ENCODE measurements at places on chromosomes 12 and 14. TPM values are rescaled to one million over a fixed set of nuclear protein-coding genes. Genes with fewer than 3 reads are reported as not detected.

LHX5 gene
- not detected for total RNA-seq

DNA sequence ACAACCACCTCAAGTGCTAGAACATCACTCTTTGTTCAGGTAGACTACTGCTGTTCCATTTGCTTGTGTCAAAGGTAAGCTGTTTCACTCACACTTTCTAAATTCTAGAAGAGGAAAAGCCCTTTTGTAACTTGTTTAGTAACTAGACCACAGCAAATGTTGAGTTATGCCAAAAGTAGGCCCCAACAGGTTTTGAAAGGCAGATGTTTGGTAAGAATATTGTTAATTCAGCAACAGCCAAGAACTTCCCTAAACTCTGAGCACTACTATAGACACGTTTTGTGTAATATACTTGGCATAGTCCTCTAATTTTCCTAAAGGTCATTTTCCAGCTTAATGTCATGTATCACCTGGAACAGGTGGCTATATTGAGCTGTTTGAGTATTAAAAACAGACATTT lies 79.0 kb downstream of the DCAF5 start:
- H3K36me3 ChIP-seq: peaks cover 13% of the 10 kb centered on the region
- DNase-seq: no peak
- no peak overlapping the region for H3K4me3 ChIP-seq
- no peaks in the 10 kb centered on the region for H3K27me3 ChIP-seq

DNA sequence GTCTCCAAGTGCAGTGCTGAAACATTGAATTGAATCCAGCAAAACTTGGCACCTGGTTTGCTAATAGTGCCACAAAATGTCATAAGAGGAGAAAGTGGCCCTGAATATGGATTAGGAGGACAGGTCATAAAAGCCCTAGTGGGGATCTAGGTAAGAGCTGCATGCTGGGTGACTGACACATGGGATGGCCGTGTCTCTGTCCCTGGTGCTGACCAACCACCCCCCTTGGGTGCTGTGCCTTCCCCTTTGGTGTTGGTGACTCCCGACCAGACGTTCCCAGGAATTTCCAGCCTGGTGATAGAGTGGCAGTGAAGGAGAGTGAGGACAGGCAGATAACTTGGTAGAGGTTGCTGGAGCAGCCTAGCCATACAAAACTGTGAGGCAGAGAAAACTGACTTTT lies 142.8 kb downstream of the VRK1 start:
- peaks cover 2% of the 10 kb centered on the region for H3K4me1 ChIP-seq
- DNase-seq: no peak
- no peak overlapping the region for H3K4me3 ChIP-seq

HOXC6 gene
- not detected for total RNA-seq

DNA sequence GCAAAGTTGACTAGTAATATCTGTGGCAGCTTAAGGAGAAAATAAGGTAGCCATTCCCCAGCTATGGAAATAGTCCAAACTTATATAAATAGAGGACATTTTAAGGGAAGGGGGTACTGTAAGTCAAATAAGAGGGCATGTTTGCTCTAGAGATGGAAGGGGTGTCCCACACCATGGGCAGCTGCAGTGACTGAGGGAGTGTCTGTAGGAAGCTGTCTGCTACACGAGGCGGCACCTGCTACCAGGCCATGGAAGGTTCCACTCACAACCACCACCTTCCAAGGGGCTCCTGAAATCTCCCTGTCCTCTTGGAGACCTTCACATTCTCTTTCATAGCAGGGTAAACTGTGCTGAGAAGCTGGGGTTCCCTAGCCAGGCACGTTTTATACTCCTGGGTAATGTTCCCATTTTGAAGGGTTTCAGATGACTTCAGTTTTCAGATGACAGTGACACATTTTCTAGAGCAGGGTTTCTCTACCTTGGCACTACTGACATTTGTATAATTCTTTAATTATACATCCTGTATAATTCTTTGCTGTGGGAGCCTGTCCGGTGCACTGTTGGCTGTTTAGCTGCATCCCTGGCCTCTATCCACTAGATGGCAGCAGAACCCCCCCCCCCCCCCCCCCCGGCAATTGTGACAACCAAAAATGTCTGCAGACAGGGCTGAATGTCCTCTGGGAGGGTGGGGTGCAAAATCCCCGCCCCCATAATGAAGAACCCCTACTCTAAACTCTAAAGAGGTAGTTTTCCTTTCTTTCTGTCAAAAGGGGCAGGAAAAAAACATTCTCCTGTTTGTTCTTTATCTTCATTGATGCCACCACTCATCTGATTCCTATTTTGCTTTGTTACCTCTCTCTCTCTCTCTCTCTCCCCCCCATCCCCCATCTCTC lies 11.6 kb upstream of the SMCO2 start:
- no peaks in the 10 kb centered on the region for H3K27me3 ChIP-seq
- DNase-seq: no peak
- H3K27ac ChIP-seq: no peak overlapping the region
- H3K4me3 ChIP-seq: no peak overlapping the region
- no peaks in the 10 kb centered on the region for H3K36me3 ChIP-seq
- H3K4me1 ChIP-seq: no peaks in the 10 kb centered on the region

DNA sequence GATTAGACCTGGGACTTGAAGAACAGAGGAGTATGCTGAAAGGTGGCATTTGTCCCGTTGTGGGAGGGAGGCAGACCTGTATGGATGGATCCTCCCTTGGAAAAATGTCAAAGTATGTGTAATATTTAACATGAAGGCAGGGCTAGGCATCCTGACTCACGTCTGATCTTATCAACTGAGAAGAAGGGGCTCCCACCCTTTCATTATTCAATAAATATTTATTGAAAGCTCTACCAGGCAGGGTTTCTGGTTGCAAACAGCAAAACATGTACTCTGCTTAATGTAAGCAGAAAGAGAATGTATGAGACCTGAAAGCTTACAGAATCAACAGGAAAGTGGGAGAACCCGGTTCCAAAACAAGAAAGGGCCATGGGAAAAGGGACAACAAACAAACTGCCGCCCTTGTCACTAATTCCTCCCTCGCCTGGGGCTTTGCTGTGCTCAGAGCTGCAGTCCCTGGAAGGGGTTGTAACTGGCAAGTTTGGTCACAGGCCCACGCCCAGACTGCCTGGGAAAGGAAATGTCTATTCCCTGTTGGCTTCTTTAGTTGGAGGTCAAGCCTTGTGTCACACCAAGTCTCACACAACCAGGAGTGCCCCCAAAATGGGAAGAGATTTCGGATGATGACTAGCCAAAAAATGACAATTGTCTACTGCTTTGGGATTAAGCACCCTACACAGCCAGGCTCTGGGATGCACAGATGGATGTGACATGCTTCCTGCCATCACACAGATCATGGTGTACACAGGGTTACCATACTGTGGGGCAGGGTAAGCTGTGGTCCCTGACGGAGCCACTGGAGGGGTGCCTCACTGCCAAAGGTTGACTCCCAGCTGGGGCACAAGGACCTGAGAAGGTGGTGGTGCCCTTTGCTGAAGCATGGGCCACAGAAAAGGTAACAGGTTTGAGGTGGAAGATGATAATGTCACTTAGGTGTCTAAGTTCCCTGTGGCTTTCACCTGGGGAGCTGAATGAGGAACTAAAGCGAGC lies 36.8 kb downstream of the RAB35 start:
- peaks cover 13% of the 10 kb centered on the region for H3K4me1 ChIP-seq
- H3K27ac ChIP-seq: no peak overlapping the region
- no peaks in the 10 kb centered on the region for H3K27me3 ChIP-seq
- no peaks in the 10 kb centered on the region for H3K36me3 ChIP-seq

CLEC4A gene
- 2.1 TPM for total RNA-seq

DNA sequence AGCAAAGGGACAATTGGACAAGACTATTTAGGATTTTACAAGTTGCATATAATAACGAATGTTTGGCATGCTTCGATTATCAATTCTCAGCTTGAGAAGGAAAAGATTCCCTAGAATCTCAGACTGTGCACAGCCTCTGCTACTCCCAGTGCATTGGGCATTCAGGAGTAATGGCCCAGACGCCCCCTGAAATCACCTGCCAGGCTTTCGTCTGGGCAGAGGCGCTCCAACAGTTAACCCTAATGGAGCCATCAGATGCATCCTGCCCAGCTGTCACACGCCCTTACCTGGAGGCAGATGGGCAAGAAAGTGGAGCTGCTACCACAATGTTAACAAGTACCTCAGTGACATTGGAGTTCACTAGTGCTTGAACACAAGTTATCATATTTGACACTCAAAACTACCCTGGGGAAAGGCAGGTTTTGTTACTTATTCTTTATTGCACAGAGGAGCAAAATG lies 927 bp upstream of the LRP6 start:
- H3K27ac ChIP-seq: no peak overlapping the region
- peaks cover 18% of the 10 kb centered on the region for H3K4me1 ChIP-seq
- DNase-seq: no peak

DNA sequence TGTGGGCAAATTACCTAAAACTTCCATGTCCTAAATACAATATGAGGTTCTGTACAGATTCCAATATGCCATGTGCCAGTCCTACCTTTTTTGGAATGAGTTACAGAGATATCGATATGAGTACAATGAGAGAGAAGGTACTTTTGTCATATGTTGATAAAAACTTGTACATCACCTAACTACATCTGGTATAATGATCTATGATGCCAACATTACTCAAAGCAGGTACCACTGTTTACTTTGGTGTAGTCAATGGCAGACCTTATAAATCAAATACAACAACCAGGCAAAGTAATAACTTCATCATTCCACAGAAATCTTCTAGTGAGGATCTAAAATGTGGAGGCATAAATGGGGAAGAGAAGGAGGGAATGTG lies 12.7 kb downstream of the TEP1 start:
- no peak overlapping the region for H3K27ac ChIP-seq
- H3K4me1 ChIP-seq: no peaks in the 10 kb centered on the region
- no peak for DNase-seq
- peaks cover 47% of the 10 kb centered on the region for H3K36me3 ChIP-seq

DNA sequence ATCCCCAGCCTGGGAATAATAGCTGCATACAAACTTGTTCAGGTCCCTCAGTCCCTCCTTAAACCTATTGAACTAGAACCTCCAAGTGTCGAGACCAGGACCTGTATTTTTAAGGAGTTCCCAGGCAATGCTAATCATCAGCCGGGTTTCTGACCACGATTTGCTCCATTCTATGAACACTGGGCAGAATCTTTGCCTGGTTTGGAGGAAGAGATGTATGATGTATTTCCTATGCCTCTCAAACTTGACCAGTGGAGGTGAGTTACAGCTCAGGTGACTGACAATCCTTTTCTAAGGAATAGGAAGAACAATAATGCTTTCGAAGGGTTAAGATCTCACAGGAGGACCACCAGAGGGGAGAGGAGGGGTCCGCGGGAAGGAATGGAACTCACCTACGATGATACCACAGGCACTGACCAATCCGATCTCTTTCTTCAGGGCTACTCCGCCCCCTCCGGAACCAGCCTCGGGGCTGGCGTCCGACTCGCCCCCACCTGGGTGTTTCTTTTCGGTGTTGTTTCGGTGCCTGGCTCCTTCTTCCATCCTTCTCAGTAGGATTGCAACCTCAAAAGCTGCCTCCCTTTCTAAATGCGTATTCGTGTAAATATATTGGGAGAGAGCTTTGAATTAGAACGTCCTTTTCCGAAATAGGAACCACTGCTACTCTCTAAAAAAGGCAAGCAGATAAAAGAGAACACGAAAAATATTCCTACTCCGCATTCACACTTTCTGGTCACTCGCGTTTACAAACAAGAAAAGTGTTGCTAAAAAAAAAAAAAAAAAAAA lies 895 bp downstream of the SLC7A8 start:
- no peak overlapping the region for H3K27ac ChIP-seq
- H3K27me3 ChIP-seq: peaks cover 15% of the 10 kb centered on the region
- peaks cover 16% of the 10 kb centered on the region for H3K4me1 ChIP-seq
- DNase-seq: peak; percentile 27
- no peaks in the 10 kb centered on the region for H3K36me3 ChIP-seq
- H3K4me3 ChIP-seq: peak overlapping the region; percentile 26

DNA sequence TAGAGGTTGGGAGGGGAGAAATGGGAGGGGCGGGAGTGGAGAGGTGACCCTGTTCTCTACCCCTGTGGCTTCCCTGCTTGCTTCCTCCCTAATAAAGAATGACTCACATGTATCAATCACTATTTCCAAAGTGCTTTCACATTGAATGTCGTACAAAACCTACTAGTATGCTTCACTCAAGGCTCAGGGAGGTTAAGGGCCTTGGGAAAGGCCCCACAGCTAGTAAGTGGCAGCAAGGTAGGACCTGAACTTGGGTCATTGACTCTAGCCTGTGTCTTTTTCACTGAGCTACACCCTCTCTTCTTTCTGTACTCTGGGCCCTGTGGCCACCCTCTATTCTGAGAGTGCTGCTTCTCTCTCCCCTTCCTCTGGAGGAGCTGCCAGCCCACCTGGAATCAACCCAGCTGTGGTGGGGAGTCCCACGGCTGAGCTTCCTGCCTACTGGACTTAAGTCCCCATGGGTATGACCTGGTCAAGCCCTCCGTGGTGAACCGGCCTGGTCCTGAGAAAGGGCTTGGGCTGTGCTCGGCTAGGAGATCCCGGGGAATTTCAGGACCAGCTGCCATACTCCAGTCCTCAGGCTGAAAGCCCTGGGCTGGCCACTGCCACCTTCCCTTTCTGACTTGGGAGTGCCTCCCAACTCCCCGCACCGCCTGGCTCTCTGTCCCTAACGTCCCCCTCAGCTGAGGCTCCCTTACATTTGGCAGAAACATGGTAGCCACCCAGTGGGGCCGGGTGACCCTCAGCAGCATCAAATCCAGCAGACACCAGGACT lies 13.0 kb downstream of the SLC48A1 start:
- H3K36me3 ChIP-seq: peaks cover 78% of the 10 kb centered on the region
- no peak overlapping the region for H3K4me3 ChIP-seq
- H3K4me1 ChIP-seq: no peaks in the 10 kb centered on the region

DNA sequence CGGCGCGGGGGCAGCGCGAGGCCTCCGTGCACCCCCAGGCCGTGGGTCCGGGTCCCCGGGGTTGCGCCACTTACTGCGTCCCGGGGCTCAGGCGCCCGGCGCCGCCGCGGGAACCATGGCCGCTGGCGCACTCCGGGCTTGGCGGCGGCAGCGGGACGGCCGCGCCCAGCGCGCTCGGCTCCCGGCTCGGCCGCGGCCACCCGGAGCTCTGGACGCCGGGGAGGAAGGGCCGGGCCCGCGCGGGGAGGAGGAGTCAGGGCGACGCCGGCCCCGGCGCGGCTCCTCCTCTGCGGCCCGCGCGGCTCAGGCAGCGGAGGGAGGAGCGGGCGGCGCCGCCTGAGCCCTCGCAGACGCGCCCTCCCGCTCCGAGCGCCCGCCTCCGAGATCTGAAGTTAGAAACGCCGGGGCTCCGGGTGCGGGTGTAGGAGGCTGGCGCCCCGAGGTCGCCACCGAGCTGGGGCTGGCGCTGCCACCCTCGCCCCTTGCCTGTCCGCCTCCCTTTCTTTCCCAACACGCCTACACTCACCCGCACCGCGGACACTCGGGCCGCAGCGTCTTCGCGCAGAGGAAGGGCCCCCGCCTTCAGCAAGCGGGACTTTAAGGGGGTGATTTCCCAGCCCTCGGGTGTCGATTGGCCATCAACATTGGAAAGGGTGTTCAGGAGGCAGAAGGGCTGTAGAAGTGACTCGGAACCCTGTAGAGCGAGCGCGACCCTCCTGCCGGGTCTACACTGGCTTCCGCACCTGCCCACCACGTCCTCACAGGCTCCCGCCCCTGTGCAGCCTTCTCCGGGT lies at the start of gene NIN:
TSS of gene NIN (minus strand) at position 231 of the 794 bp plus-strand sequence. CDS start 9,106 bp downstream, outside the sequence.
- H3K27me3 ChIP-seq: no peaks in the 10 kb centered on the region
- H3K36me3 ChIP-seq: no peaks in the 10 kb centered on the region
- peak within 1 kb of the TSS; percentile 77 for H3K4me3 ChIP-seq
- H3K27ac ChIP-seq: peak within 1 kb of the TSS; percentile 62

Measured in CD4-positive, alpha-beta memory T cell (primary cell).